Forelimb muscle (tissue), 1 donor: ENCODE measurements at places on chromosomes 1 and 21.
A peak's percentile ranks its signal among the peaks of the same experiment; 100 is the strongest.

- DNase-seq, result no peak
Measured at GRCh38 chr1:156474966-156475365, 25.6 kb downstream of the MEF2D start.

- no peak for DNase-seq
Measured at GRCh38 chr1:19067182-19067911, 110.9 kb upstream of the IFFO2 start.

- no peak for DNase-seq
Measured at GRCh38 chr1:51231896-51232295, 4.2 kb upstream of the RNF11 start.

- DNase-seq, result no peak
Measured at GRCh38 chr21:32413697-32414578, 1.4 kb downstream of the EVA1C start.

DNA sequence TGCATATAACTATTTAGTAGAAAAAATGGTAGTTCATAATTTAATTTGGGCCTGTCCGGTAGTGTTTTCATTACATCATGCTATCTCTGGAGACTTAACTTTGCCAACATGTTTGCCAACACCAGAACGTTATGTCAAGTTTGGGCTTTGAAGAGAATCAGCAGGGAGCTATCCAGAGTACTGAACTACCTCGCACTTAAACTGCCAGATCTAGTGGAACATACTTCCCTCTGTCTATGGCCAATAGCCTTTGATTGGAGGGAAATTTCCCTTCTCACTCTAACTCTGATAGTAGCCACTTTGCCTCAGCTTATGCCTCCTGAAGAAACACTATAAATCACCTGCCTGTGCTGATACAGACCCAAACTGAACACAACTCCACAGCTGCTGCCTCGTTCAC, 10.0 kb downstream of the LRRC53 start:
- peak; percentile 39 for DNase-seq
